Activated CD8-positive, alpha-beta memory T cell treated with anti-CD3 and anti-CD28 coated beads, Interleukin-2, amount 50 U/mL, for 48 hours (primary cell): ENCODE measurements at places on chromosomes 5 and 9.

GRCh38 chr9:129632460-129632859 is 6.5 kb downstream of the NTMT1 start:
- DNase-seq, result no peak

DNA sequence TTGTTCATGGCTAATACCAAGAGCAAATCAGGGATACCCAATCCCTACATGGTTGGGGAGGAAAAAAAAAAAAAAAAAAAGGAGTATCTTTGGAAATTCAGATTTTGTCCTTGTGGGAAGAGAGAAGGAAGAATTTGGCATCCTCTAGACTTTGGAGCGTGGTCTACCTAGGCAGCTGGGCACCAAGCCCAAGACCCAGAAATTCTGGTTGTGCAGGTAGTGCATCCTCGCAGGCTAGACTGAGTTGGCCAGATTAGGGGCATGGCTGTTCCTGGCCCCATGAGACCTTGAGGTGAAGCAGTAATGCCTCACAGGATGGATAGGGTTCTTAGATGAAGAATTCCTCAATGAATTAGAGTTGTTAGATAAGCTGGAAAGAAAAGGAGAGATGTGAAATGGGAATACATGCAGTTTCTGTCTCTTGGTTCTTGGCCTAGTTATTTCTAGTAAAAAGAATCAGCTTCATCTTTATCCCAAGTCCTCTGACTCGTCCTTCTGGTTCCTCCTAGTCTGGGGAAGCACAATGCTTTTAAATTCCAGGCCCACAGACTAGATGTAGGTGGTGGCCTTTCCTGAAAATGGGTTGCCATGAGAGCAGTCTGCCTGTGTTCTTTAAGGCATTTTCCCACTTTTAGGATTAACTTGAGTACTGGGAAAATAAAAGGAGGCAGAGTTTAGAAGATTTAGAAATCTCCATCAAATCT is 140.5 kb upstream of the RUSC2 start:
- DNase-seq, result no peak

- DNase-seq, result no peak
Observed at GRCh38 chr9:35774907-35775635, 16.3 kb upstream of the NPR2 start.

DNA sequence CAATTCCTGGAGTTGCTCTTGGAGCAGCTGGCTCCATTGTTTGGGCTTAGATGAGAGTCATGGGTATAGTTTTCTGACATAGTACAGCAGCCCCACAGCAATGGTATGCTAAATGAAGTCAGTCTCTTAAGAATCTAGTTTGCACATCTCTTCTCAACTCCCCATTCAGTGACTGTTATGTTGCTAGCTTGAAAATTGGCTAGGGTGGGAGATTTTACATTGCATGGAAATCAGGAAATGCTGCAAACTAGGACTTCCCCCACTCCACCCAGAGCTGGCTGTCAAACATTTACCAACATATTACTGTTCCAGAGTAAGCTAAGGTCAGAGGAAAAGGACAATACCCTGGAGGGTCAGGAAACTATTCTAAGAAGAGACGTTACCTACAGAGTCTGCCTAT is 17.6 kb upstream of the FCHO2 start:
- DNase-seq, result no peak

- no peak for DNase-seq
Observed at GRCh38 chr9:127931092-127931881, 710 bp upstream of the PIP5KL1 start.

DNA sequence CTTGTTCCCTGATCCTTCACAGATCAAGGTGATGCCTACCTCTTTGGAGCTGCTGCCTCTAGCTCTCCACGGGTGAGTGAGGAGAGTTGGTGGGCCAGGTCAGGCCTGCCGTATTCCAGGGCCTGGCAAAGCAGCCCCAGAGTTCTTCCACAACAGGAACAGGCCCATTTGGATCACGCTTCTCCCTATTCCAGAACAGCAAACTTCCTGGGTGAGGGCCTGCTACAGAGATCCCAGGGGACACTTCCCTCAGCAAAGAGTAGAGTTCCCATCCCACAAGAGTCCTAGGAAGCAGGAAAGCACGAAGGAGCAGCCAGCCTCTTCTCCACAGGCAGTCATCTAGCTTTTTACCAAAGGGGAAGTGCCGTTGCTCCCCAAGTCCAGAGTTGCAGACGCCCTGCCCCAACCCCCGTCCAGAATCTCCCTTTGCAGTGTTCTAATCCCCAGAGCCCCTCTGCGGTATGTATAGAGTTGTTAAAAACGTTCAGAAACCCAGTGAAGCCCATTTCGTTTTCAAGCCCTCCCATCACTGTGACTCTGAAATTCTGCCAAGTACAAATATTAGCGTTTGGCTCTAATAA is 9.3 kb upstream of the DNAJB5 start:
- no peak for DNase-seq

GRCh38 chr9:5801739-5802113 is 31.2 kb downstream of the ERMP1 start:
- no peak for DNase-seq

- no peak for DNase-seq
Observed at GRCh38 chr5:91245074-91245452, 138.1 kb downstream of the ARRDC3 start.

GRCh38 chr9:114529285-114529684 is 24.0 kb upstream of the WHRN start:
- DNase-seq, result no peak
